ENCODE measurements at places on chromosomes 2 and 18. TPM values are rescaled to one million over a fixed set of nuclear protein-coding genes. Genes with fewer than 3 reads are reported as not detected.

Gene C2orf81
- total RNA-seq = 9.8 TPM

Gene DGUOK
- total RNA-seq = 69.2 TPM

Gene SIX3
- 0.26 TPM for total RNA-seq

Gene CFC1
- total RNA-seq = not detected

Gene CRYBA2
- total RNA-seq = not detected

Gene WDR12
- 95.7 TPM for total RNA-seq

Gene LYG2
- total RNA-seq = not detected

Gene ATP6V1C2
- total RNA-seq = not detected

DNA sequence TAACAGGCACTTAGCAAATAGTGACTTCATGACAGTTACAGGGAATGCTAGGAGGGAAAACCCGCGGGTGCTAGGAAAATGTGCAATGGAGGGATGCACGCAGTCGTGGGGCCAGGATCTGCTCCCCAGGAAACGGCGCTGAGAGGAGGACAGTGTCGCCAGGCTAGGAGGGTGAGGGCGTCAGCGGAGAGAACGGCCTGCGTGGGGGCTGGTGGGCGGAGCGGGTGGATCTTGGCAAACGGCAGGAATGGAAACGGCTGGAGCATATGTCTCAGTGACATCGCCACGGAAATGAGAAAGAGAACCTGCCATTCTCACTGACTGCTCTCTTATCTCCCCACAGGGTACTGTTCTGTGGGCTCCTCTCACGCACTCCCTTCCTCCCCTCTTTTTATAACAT lies 478.5 kb upstream of the ID2 start:
- H3K27ac ChIP-seq = no peak overlapping the region
- no peak for DNase-seq
- no peaks in the 10 kb centered on the region for H3K27me3 ChIP-seq
- no peaks in the 10 kb centered on the region for H3K36me3 ChIP-seq
- H3K4me3 ChIP-seq = no peak overlapping the region

- H3K4me1 ChIP-seq = peaks cover 37% of the 10 kb centered on the region
- DNase-seq = no peak
These were observed 88.0 kb downstream of the ZFP36L2 start for GRCh38 chr2:43138441-43138840.

DNA sequence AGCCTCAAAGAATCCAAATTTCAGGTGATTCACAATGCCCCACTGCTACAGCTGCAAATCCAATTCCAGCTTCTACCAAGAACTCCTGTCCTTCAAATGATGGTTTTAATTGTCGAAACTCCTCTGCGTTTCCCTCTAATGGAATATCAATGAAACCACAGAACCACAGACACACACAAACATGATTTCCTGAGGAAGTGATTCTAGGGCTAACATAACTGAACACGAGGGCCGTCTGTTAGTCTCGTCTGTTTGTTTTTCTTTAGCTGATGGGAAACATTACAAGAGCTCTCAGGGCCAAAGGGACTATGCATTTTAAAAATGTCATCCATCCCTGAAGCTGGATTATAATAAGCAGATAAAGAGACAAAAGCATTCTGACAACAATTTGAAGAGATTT lies 59.4 kb downstream of the RNF152 start:
- H3K4me1 ChIP-seq = no peaks in the 10 kb centered on the region
- no peaks in the 10 kb centered on the region for H3K36me3 ChIP-seq
- peak; percentile 7 for DNase-seq
- H3K27ac ChIP-seq = no peak overlapping the region
- no peaks in the 10 kb centered on the region for H3K27me3 ChIP-seq
- no peak overlapping the region for H3K4me3 ChIP-seq

GRCh38 chr2:134399096-134399495 lies 145.2 kb downstream of the MGAT5 start:
- no peak for DNase-seq
- H3K27me3 ChIP-seq = no peaks in the 10 kb centered on the region
- no peaks in the 10 kb centered on the region for H3K4me1 ChIP-seq

DNA sequence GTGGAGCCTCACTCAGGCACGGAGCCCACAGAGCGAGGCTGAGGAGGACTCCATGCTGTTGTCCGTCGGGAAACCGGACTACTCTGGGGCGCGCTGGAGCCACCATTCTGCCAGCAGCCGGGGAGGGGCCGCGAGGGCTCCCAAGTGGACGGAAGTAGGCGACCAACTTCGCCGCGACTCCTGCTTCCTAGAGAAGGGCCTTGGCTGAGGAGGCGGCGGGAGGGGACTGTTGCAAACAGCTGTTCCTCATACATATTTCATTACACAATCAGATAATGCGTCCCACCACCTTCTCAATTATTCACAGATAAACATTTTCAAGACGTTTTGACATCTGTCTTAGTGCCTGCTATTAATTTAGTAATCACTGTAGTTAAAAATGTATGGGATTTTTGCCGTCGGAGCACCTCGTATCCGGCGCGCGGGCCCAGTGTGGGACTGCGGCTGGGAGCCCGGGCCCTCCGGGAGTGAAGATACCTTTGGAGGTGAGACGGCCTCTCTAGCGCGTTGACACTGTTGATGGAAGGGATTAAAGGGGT lies 11.7 kb upstream of the SIX3 start:
- no peak for DNase-seq
- H3K36me3 ChIP-seq = no peaks in the 10 kb centered on the region
- H3K27me3 ChIP-seq = peaks cover 39% of the 10 kb centered on the region
- H3K27ac ChIP-seq = no peak overlapping the region

DNA sequence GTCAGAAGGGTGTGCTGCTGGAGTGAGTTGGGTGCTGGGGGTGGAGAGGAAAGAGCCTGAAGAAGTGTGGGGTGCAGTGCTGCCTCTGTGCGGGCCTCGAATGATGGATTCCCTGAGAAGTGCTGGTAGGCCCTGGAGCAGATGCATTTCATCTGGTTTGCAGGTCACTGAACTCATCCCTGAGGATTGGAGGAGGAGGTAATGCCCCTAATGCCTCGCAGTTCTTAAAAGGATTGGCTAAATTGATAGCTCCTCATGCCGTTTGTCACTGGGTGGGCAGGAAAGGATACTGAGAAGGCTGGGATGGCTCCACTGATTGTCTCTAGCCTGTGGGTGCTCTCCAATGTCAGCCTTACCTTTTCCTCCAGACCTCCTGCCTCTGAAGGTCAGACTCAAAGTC lies 74.1 kb downstream of the CTIF start:
- no peaks in the 10 kb centered on the region for H3K36me3 ChIP-seq
- H3K4me1 ChIP-seq = no peaks in the 10 kb centered on the region
- H3K4me3 ChIP-seq = no peak overlapping the region
- no peaks in the 10 kb centered on the region for H3K27me3 ChIP-seq

DNA sequence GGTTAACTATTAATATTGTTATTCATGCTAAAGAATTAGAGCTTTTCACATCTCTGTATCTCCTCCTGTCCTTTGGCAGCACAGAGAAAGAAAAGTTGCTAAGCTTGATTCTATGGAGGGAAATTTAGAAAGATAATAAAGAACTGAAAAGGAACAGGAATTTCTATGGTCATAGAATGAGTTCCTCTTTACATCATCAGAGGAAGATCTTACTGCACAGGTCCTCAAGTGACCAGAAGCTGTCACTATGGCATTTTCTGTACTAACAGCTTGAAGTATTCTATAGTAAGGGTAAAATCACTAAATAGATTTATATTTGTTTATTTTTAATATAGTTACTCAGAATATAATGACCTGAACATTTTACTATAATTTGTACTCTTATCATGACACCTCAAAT lies 6.0 kb upstream of the PRKD3 start:
- no peak for DNase-seq
- no peaks in the 10 kb centered on the region for H3K4me1 ChIP-seq
- no peak overlapping the region for H3K4me3 ChIP-seq
- no peaks in the 10 kb centered on the region for H3K36me3 ChIP-seq
- peaks cover 5% of the 10 kb centered on the region for H3K27me3 ChIP-seq

GRCh38 chr2:85191157-85191556 lies 58.0 kb downstream of the TCF7L1 start:
- no peak for DNase-seq
- H3K36me3 ChIP-seq = no peaks in the 10 kb centered on the region
- no peak overlapping the region for H3K4me3 ChIP-seq
- H3K27ac ChIP-seq = no peak overlapping the region

DNA sequence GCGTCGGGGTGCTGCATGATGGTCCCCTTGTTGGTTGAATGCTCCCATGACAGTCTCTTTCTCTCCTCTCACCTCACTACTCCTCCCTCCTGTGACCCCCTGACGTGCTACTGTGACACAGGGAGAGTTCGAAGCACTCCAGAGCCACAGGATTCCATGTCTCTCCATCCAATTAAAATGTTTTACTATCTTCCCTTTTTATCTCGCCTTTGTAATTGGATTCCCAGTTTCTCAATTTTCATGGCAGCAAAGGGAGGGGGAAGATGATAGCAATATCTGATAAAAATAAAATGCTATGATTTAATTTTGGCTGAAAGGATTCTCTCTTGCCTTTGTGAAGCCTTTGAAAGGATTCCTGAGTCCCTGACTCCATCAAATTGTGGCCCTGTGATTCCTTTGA lies 271.9 kb upstream of the SLC14A2 start:
- no peak for DNase-seq
- no peaks in the 10 kb centered on the region for H3K27me3 ChIP-seq
- H3K4me1 ChIP-seq = no peaks in the 10 kb centered on the region
- H3K4me3 ChIP-seq = no peak overlapping the region
- no peaks in the 10 kb centered on the region for H3K36me3 ChIP-seq

- 0 out of 2 replicates have a peak overlapping the region, but pooled peaks have one; percentile 72 for H3K4me3 ChIP-seq
- peak overlapping the region; percentile 71 for H3K27ac ChIP-seq
- DNase-seq = no peak
- no peaks in the 10 kb centered on the region for H3K36me3 ChIP-seq
- peaks cover 23% of the 10 kb centered on the region for H3K4me1 ChIP-seq
- no peaks in the 10 kb centered on the region for H3K27me3 ChIP-seq
These were observed 1.8 kb upstream of the ID2 start for GRCh38 chr2:8679827-8680731.

DNA sequence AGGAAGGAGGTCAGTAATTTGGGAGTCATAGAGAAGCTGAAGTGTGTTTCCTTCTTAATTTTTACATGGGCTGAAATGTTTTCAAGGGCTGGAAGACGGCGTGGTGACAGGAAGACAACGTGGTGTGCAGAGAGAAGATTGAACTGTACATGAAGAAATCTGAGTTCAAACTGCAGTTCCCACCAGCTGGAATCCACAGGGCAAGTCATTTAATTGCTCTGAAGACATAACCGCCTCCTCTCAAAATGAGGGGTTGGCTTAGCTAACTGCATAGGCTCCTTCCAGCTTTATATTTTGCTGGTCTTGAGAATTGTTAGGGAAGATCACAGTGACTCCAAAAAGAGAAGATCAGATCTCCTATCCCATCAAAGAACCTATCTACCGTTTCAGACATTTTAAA lies 103.9 kb downstream of the SLC8A1 start:
- no peak overlapping the region for H3K27ac ChIP-seq
- H3K4me3 ChIP-seq = no peak overlapping the region
- no peaks in the 10 kb centered on the region for H3K36me3 ChIP-seq
- DNase-seq = no peak
- no peaks in the 10 kb centered on the region for H3K27me3 ChIP-seq

- no peak overlapping the region for H3K4me3 ChIP-seq
- H3K4me1 ChIP-seq = no peaks in the 10 kb centered on the region
- no peaks in the 10 kb centered on the region for H3K36me3 ChIP-seq
- no peaks in the 10 kb centered on the region for H3K27me3 ChIP-seq
- no peak for DNase-seq
These were observed 187.5 kb upstream of the CYRIA start for GRCh38 chr2:16853088-16853487.

DNA sequence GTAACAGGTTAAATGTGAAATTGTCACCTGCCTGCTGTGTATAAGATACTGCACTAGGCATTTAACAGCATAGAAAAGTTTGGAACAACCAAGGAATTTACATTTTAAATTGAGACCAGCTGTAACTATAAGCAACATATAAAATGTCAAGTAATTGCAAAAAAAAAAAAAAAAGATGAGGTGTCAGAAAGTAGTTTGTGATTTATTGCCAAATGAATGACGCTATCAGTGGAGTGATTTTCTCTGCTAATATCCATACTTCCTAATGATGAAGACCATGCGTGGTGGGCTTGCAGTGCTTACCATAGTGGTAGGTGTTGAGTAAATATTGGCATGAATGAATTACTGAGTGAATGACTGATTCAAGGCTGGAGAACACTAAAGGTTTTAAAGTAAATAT lies 73.3 kb downstream of the OSBPL6 start:
- no peak for DNase-seq
- H3K4me1 ChIP-seq = no peaks in the 10 kb centered on the region
- H3K27me3 ChIP-seq = no peaks in the 10 kb centered on the region
- no peaks in the 10 kb centered on the region for H3K36me3 ChIP-seq

DNA sequence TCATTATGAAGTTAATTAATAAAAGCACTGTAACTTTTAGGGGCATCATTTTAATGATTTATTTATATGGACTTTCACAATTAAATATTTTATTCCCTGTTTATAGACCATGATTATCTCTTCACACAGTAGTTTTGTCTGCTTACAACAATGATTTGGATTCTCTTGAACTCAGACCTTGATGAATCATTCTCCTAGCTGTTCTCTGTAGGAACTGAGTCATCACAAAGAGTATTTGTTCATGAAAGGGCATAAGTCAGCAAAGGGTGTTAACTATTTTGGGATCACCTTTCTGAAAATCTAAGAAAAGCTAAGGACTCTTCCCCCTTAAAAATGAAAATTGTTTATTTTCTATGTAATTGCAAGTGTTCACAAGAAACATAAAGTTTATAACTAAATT lies 461.1 kb upstream of the UBE2E3 start:
- no peaks in the 10 kb centered on the region for H3K36me3 ChIP-seq
- no peak overlapping the region for H3K27ac ChIP-seq
- no peaks in the 10 kb centered on the region for H3K27me3 ChIP-seq
- H3K4me1 ChIP-seq = no peaks in the 10 kb centered on the region
- no peak overlapping the region for H3K4me3 ChIP-seq

DNA sequence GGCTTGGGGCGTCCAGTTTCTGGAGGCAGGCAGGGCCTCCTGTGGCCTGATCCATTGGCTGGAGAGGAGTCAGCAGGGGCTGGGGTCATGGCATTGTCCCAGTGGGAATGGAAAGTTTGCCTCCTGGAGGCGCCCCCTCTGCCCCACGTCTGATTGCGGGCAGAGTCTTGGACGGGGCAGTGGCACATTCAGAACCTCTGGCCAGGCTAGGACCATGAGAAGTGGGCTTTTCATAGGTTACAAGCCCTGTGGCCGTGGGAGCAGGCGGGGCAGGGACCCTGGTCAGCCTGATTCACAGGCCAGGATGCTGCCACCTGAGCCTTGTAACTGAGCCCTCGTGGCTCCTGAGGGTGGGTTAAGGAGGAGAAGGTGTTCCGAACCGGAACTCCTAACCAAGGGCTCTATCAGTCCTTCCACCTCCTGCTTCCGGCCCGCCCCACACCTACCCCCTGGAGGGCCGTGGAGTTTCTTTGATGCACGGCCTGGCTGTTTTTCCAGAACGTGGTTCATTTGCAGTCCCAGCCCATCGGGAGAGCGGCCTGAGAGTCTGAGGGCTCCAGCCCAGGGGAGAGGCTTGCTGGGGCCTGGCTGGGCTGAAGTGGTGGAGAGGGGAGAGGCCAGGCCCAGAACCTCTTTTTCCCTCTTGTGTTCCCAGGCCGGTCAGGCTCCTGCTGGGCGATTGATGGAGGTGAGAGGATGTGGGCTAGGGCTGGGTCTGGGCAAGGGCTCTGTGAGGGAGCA lies 43.9 kb upstream of the PLB1 start:
- H3K27ac ChIP-seq = no peak overlapping the region
- H3K27me3 ChIP-seq = no peaks in the 10 kb centered on the region
- H3K36me3 ChIP-seq = no peaks in the 10 kb centered on the region
- DNase-seq = no peak
